ENCODE measurements at places on chromosomes 3 and 15.

- DNase-seq: peak; percentile 20
Measured at GRCh38 chr3:138197058-138197457, 10.0 kb downstream of the ARMC8 start.

GRCh38 chr3:43212914-43213611 is 73.3 kb upstream of the SNRK start:
- no peak for DNase-seq

DNA sequence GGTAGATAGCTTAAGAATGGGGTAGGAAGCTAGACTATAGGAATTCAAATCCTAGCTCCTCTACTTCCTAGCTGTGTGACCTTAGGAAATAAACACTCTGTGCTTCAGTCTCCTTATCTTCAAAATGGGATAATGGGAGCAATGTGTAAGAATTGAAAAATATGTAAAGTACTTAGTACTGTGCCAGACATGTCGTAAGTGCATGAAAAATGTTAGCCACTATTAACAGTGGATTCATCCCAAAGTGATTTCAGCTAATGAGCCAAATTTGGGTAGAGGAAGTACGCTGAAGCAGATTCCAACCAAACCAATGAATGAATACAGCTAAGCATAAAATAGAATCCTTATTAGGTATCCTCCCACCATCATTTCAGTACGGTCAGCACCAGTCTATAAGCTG is 192.1 kb downstream of the RORA start:
- no peak for DNase-seq

- DNase-seq: no peak
Measured at GRCh38 chr3:88467191-88467590, 317.4 kb downstream of the C3orf38 start.

DNA sequence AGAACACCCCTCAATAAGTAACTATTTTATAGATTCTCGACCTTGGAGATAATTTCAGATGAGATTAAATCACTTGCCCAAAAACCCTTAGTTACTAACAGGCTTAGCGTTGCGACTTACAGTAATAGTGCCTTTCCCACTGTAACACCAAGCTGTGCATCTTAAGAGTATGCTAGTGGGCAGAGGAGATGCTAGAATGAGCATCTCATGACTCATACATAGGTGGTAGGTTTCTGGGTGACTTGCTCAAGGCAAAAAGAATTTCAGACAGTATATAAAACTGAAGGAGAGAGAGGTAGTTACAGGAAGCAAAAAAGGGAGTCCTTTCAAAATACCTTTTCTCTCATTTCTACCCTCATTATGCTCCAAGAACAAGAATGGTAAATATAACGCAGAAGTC is 3.9 kb downstream of the KATNBL1 start:
- DNase-seq: peak; percentile 36

- DNase-seq: peak; percentile 42
Measured at GRCh38 chr3:48429317-48429959, 448 bp downstream of the PLXNB1 start.

DNA sequence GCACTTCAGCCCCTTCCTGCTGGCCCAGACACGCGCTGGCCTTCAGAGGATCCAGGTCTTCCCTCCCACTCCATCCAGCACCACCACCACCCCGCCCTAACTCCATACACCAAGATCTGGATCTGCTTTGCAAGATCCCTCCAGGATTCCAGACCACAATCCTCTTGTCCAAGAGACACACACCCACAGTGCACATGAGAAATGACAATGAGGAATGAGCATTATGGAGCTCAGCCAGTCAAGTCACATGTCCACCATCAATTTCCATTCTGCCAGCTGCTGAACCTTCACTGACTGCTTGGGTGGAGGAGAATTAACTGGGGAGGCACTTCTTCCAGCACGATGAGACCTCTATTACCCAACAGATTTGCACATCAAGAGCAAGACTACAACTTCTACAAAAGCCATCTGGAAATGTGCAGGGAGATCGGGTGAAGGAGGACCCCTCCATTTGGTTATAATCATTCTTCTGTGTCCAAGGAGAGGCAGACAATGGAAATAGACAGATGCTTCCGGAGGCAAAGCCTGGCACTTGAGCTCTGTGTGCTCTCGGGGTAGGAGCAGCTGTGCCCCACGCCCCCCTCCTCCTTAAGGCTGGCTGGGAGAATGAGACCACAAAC is 12.3 kb upstream of the SPATA12 start:
- no peak for DNase-seq

DNA sequence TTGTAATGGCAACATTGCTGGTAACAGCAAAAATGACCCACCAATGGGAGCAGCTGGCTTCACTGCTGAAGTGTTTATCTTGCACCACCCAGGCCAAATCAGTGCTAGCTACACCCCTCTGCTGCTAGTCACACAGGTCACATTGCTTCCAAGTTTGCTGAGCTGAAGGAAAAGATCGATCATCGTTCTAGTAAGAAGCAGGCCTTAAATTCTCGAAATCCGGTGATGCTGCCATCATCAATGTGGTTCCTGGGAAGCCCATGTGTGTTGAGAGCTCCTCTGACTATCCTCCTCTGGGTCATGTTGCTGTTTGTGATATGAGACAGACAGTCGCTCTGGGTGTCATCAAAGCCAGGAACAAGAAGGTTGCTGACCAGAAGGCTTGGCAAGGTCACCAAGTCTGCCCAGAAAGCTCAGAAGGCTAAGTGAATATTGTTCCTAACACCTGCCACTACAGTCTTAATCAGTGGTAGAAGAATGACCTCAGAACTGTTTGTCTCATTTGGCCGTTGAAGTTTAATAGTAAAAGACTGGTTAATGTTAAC is 21.2 kb downstream of the TM4SF4 start:
- DNase-seq: no peak

- no peak for DNase-seq
Measured at GRCh38 chr15:58346361-58346760, 85.4 kb upstream of the LIPC start.

DNA sequence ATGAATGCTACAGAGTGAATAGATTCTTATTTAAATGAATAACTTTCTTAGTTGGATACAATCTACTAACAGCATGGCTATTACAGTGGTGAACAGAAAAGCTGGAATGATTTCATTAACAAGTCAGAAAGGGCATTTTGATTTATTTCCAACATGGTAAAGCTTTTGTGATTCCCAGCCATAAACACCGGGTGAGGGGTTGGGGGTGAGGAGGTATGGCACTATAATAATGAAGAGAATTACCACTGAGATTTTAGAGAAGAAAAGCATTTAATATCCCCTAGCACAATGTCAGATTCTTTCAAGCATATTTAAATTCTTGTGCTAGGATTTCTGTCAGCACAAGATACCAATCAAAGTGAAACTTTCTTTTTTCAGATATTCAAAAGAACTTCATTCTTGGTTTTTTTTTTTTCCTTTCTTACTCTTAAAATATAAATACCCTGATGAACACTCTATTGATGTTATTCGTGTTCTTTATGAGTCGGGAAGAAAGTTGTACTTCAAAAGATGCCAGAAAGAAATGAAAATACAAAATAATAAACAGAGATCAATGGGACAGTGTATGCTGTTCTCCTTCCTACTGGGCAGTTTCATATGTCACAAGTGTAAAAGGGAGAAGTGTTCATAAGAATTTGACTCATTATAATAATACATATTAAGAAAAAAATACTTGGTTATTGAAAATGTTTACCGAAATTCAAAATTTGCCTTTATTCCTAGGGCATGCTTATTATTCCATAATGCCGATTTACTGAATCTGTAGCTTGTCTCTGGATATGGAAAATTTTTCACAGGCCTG is 522.8 kb downstream of the CADM2 start:
- DNase-seq: no peak

GRCh38 chr15:35309886-35310285 is 224.8 kb upstream of the NANOGP8 start:
- DNase-seq: no peak

DNA sequence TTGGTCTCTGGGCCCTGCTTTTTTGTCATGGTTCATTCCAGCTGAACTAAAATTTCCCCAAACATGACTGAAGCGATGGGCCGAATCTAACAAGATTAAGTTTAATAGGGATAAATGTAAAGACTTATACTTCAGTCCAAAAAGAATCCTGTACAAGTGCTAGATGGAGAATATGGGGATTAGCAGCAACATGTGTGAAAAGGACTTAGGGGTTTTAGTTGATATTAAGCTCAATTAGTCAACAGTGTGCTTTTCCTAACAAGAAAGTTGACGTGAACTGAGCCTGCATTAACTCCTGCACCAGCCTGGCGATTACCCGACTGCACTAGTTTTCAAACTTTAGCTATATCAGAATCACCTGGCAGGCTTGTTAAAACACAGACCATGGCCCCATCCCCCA is 61.0 kb upstream of the BBX start:
- DNase-seq: no peak

- DNase-seq: no peak
Measured at GRCh38 chr3:81463781-81464180, 297.7 kb downstream of the GBE1 start.

DNA sequence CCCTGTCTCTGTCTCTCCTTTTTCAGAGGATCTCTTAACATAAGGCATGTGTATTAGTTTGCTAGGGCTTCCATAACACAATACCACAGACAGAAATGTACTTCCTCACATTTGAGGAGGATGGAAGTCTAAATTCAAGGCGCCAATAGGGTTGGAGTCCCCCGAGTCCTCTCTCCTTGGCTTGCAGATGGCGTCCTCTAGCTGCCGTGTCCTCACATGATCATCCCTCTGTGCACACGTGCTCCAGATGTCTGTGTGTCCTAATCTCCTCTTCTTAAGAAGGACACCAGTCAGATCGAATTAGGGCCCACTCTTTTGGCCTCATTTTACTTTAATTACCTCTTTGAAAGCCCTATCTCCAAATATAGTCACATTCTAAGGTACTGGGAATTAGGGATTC is 23.0 kb upstream of the BFSP2 start:
- DNase-seq: no peak

DNA sequence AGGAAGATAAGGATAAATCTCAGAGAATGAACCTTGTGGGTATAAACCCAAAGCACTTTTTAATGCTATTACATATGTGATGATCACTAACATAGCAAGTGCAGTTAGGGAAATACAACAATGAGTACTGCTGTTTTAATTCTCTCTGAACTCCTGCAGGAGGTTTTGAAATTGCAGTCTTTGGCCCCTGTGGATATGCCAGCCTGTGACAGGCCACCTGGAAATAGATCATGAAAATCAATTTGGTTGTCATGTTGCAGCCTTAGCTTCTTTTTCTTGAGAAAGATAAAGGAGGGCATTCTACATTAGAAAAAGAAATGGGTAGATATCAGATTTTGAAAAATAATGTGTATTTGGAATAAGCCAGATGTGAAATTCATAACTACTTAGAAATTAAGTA is 103.6 kb downstream of the RSRC1 start:
- DNase-seq: no peak

GRCh38 chr3:127853681-127854080 is 31.4 kb upstream of the MGLL start:
- DNase-seq: no peak

DNA sequence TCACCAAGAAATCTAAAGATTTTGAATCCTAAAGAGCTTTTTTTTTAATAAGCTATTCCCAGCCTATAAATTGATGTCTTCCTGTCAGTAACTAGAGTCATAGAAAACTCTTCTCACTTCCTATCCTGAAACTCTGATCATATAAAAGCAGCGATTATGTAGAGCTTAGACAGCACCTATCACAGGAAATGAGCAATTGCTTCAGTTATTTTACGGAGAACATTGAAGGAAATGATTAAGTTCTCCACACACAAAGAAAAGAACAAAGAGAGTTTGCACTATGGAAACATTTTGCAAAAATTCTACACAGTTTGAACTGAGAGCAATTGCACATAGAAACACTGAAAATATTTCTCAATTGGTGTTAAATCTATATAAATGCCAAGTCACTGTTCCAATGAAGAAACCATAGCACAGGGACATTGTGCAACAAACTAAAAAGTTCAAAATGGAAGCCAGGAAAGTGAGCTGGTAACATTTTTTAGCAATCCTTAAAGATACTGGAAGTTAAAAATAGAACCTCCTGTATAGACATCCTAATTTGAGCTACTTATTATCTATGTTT is 291.5 kb upstream of the ARHGEF26 start:
- peak; percentile 10 for DNase-seq

DNA sequence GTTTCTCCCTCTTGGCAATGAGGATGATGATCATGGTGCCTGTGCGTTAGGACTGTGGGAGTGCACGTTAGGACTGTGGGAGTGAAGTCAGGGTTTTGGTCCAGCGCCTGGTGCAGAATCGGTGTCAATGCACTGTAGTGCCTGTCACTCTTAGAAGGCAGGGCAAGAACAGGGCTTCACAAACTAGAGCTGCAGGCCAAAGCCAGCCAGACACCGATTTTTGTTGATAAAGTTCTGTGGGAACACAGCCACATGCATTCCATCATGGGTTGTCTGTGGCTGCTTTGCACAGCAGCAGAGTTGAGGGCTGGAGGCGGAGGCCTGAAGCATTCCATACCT is 32.6 kb upstream of the NR2C2 start:
- no peak for DNase-seq

DNA sequence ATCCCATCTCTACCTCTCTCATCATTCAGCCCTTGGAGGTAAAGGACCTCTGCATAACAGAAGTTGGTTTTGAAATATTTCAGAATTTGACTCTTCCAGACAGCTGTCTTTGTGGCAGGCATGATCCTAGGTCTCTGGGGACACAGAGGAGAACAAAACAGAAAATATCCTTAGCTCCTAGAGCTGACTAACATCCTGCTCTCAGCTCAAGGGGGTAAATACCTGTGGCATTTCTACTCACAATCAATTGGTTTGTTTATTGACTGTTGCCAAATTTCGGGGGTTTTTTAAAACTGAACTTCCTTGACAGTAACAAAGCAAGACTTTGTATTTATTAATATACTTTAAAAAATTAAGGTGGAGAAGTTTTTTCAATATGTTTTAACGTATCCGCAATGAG is 78.8 kb downstream of the EOMES start:
- no peak for DNase-seq

- peak; percentile 45 for DNase-seq
Measured at GRCh38 chr15:31483053-31483985, 156.7 kb downstream of the KLF13 start.

GRCh38 chr3:60636846-60637245 is 614.4 kb downstream of the FHIT start:
- no peak for DNase-seq

DNA sequence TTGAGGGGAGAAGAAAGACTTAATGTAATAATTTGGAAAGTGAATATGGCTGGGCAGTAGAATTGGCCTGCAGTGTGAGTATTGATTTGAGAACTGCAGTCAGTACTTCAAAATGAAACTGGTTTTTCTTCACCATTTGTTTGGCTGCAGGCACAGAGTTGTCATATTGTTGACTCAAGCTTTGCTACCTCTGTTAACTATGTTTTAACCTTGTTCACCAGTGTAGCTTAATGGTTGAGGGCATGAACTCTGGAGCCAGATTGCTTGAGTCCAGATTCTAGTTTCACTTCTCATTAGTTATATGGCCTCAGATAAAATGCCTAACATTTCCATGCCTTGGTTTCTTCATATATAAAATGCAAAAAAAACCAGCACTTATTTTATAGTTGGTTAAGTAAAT is 64.1 kb downstream of the CFAP44 start:
- DNase-seq: peak; percentile 12
